ENCODE measurements at places on chromosomes 13 and 19.

- DNase-seq: no peak
These were observed 29.8 kb upstream of the VSTM2B start for GRCh38 chr19:29495901-29496441.

- DNase-seq: no peak
These were observed 16.8 kb upstream of the CELF5 start for GRCh38 chr19:3207461-3208242.

DNA sequence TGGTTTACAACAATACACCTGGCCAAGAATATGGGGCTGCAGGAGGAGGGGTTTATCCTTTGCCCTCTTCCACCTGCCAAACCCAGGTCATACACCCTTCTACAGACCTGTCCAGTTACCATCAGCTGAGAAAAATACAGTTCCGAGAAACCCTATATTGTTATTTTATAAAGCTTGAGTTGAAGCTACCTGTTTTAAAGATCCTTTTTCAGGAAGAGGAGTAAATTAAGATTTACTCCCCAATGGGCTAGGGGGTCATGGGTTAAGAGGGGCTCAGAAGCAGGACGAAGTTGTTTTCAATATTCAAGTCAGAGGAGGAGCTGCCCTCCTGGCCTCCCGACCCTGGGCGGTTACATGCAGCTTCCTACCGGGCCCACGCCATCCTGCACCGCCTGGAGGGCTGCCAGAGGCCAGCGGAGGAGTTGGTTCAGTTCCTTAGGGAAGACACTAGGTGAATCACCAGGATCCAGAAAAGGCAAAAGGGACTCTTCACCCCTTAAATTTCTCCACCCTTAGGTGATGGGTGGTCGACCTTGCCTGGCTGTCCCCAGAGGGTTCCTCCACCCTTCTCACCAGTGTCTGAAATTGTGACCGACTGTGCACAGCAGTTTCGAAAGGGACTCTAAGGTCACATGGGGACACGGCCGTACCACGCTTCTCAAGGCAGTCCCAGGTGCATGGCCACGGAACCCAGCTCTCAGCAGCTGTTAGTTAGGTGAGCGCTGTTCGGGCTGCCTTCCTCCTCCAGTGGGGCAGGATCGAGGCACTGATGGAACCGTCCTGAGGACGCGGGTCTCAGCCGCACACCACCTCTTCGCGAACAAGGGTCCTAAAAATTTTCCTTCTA lies 1.2 kb downstream of the GJB2 start:
- DNase-seq: no peak

DNA sequence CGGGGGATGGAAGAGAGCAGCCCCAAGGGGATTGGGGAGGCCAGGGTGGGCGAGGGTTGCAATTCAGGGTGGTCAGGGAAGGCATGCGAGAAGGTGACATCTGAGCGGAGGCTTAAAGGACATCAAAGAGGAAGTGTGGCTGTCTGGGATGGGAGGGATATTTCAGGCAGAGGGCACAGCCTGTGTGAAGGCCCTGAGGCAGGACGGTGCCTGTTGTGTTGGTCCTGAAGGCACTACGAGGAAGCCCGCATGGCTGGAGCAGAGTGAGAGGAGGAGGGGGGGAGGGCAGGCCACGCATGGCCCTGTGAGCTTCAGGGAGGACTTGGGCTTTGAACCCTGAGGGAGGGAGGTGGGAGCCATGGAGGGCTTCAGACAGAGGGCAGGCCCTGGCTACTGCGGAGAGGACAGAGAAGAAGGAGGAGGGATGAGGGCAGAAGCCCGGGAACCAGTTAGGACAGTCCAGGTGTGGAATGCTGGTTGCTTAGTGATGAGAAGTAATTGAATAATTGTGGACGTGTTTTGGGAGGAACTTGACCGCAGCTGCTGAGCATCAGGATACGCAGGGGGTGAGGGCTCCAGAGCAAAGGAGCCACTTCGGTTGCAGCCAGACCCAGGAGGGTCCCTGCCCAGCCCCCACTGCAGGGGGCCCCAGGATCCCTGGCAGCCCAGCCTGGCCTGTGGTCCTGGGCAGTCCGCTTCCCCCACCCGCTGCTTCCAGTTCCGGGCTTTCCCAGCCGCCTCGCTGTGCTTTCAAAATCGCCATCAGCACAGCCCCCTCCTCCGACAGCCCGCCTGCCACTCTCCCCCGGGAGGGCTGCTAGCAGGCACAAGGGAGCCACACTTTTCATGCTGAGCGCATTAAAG lies 6.2 kb downstream of the TLE6 start:
- DNase-seq: peak; percentile 97

- DNase-seq: no peak
These were observed 14.7 kb downstream of the DCT start for GRCh38 chr13:94464771-94465170.

GRCh38 chr19:29714953-29715700 lies at the start of gene C19orf12:
TSS of gene C19orf12 (minus strand) at chr19:29715261. CDS start at chr19:29708413, 6,848 bp downstream.
- peak; percentile 47 for DNase-seq

DNA sequence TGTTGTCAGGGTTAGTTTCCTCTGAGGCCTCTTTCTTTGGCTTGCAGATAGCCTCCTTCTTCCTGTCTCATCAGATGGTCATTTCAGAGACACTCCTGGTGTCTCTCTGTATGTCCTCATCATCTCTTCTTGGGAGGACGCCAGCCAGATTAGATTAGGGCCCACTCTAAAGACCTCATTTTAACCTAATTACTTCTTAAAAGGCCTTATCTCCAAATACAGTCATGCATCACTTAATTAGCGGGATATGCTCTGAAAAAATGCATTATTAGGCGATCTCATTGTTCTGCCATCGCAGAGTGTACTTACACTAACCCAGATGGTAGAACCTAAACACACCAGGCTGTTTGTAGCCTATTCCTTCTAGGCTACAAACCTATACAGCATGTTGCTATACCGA lies 89.0 kb downstream of the CDK8 start:
- no peak for DNase-seq

- no peak for DNase-seq
These were observed 40.8 kb downstream of the BRD4 start for GRCh38 chr19:15291548-15292021.

GRCh38 chr19:20287070-20287469 lies 120.1 kb downstream of the ZNF486 start:
- DNase-seq: no peak

All from NCI-H2081 (cell line).